ENCODE measurements at places on chromosomes 6 and 20. TPM values are rescaled to one million over a fixed set of nuclear protein-coding genes. Genes with fewer than 3 reads are reported as not detected.

The SH3BGRL2 gene
- total RNA-seq: 4.7 TPM

The FABP7 gene
- total RNA-seq: not detected

The TRIM10 gene
- total RNA-seq: not detected

The BANF2 gene
- total RNA-seq: not detected

The C4B gene
- total RNA-seq: 0.28 TPM

The ITCH gene
- total RNA-seq: 40.1 TPM

The TGM3 gene
- 5.3 TPM for total RNA-seq
